ENCODE measurements at places on chromosomes 12 and 14.

DNA sequence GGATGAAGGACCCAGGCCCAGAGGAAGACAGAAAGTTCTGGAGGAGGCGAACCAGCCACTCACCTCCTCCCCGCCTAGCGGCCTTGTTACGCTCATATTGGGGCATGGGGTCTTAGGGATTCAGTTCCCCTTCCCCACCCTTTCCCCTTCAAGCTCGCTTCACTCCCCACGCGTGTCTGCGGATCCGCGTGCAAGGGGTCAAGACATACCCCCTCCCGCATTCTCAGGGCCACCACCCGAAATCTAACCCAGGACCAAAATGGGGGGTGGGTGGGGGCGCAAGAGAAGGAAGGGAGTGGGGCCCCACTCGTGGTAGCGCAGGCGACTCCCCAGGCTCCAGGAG lies 584 bp upstream of the RFX4 start:
- no peak for DNase-seq

GRCh38 chr12:41605545-41606305 lies 417.6 kb downstream of the PDZRN4 start:
- DNase-seq: no peak

DNA sequence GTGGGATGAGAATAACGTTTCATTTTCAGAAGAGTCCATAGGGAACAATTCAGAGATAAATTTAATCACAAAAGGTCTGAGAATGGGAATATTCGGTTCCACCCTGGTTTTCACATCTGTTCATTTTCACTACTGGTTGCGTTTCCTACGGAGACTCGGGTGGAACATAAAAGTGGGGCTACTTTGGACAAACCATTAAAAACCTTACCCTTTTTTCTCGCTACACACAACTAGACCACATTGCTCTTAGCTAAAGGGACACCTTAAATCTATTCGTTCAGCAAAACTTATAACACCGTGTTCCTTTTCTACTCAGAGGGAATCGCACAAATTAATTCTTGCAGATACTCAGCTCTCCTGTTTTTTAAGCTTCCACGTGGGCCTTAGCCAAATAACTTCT lies 1.0 kb upstream of the SUDS3 start:
- DNase-seq: no peak

DNA sequence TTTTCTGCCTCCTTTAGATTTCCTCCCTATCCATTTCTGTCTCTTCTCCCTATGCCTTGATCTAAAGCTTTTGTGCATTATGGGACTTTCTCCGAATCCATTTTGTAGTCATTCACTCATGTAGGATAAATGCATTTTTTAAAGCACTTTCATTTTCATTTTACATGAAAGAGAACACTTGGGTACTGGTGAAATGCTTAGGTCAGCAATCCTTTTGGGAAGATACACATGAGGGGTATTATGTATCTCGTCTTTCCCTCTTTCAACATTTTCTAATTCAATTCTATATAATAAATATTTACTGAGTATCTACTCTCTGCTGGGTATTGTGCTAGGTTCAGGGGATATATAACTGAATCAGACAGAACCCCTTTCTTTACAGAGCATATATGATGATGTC lies 577.6 kb downstream of the NRXN3 start:
- no peak for DNase-seq

DNA sequence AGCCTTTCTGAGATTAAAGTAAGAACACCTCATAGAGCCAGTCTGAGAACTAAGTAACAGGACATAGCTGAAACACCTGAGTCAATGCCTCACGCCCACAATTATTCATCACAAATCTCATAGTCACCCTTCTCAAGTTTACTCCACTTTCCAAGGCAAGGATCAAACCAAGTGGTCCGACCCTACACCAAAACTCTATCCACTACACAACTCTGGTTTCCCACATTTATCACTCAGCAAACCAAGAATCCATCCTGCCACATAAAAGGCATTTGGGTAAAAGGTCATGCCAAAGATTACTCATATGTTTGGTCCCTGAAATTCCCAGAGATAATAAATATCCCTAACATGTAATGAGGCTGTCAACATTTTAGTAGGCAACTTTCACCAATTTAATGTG lies 144.1 kb downstream of the RPAP3 start:
- no peak for DNase-seq

GRCh38 chr12:23887055-23887835 lies 62.2 kb downstream of the SOX5 start:
- DNase-seq: no peak

GRCh38 chr14:92653162-92653651 lies 95.2 kb downstream of the LGMN start:
- DNase-seq: no peak

GRCh38 chr12:2877953-2878732 lies 1.1 kb downstream of the RHNO1 start:
- no peak for DNase-seq

DNA sequence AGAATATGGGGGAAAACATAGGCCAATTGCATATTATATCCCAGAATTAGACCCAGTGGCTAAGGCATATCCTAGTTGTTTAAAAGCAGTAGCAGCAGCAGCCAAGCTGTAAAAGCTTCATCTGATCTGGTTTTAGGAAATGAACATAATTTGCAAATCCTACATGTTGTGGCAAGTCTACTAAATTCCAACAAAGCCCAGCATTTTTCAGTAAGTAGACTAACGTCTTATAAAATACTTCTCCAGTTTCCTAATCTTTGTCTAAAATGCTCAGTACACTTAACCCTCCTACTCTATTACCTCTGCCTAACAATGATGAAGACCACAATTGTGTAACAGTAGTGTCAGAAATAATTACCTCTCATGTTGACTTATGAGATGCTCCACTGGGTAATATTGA lies 70.9 kb upstream of the RERGL start:
- DNase-seq: no peak
